ENCODE measurements at places on chromosomes 12 and 14.

DNA sequence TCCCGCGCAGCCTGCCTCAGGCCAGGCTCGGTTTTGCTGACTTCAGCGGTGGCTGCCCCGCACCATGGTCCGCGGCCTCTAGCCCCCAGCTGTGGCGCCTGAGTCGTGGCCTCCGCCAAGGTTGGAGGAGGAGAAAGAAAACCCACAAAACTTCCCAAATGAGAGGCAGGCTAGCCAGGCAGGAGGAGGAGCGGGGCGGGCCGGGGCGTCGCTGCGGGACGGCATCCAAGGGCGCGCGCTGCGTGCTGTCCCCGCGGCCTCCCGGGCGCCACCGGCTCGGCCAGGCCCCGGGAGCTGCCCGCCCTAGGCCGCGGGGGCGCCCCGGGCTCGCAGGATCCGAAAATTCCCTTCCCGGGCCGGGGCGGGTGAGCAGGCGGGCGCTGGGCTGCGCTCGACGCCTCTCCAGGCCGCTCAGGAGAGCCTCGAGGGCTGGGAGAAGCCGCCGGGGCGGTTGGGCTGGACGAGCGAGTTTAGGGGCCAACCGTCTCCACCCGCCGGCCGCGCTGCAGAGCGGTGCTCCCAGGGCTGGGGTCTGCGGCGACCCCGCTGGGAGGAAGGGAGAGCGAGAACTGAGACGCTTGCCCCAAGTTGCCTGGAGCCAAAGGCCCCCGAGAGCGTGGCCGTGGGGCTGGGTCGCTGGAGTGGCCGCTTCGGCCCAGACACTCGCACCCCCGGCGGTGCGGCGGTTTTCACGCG lies at the start of gene EFS:
TSS of gene EFS (minus strand) at position 137 of the 696 bp plus-strand sequence. CDS start 147 bp downstream, outside the sequence.
- no peak for DNase-seq

GRCh38 chr14:26199590-26200370 lies 398.1 kb downstream of the NOVA1 start:
- DNase-seq, result no peak

- no peak for DNase-seq
Observed at GRCh38 chr14:71754422-71755095, 177.7 kb upstream of the RGS6 start.

DNA sequence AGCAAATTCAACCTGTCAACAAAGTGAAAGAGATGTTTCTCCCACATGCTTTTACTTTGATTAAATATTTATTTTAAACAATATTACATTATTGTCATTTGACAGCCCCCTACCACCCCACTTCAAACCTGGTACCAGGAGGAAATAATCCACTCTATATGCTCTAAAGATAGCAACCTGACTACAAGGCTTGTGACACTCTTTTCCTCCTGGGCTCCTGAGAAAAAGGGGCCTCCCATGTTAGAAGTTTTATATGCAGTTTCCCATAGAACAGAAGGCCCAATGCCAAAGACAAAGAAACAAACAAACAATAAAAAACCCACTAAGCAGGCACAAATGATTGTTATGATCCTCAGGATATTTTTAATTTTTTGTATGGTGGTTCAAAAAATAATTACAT lies 73.6 kb downstream of the RPS29 start:
- no peak for DNase-seq

- DNase-seq, result no peak
Observed at GRCh38 chr14:74574706-74575105, 37.3 kb downstream of the LTBP2 start.

DNA sequence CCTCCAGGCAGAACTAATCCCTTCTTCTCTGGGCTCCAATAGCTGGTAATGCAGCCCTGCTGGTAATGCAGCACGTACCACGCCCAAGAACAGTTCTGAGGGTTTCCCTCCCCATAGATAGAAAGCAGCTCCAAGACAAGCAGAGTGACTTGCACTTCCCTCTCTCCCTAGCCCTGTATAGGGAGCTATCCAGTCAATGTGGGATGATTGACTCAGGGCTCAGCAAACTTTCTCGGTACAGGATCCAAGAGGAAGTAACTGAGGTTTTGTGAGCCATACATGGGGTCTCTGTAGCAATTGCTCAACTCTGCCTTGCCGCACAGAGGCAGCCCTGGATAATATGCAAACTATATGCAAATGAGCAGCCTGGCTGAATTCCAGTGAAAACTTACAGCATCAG lies 15.5 kb upstream of the FKBP4 start:
- DNase-seq, result no peak

All from activated CD4-positive, CD25-positive, alpha-beta regulatory T cell treated with anti-CD3 and anti-CD28 coated beads, Interleukin-2, amount 50 U/mL, for 72 hours (primary cell).